ACHN (cell line): ENCODE measurements at places on chromosomes 2 and 18.
A peak's percentile ranks its signal among the peaks of the same experiment; 100 is the strongest.

DNA sequence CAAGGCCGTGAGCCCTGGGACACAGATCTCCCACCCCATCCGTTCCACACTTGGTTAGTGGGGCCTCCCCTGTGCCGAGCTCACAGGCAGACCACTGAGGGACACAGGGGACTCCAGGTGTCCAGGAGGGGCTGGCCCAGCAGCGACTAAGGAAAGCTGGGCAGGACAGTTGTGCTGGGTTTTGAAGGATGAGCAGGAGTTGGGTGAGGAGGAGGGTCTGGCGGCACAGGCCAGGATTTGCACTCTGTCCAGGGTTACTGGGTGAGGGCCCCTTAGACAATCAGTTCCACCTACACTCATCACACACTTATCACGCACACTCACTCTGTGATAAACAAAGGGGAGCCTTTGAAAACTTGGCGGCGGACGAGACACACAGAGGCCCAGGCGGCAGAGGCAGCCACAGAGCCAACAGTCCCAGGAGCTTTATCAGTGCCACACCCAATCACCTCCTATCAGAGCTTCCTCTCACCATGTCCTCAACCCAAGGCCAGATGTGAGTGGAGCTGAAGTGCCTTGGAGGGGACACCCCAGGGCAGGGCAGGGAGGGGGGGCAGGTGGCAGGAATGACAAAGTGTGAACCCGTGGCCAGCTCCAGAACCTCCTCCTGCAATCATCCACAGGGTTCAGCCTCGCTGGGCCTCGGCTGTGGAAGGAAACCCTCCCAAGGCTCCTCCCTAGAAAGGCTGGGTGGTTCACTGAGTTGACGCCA is 26.6 kb downstream of the BIN1 start:
- no peak for DNase-seq

DNA sequence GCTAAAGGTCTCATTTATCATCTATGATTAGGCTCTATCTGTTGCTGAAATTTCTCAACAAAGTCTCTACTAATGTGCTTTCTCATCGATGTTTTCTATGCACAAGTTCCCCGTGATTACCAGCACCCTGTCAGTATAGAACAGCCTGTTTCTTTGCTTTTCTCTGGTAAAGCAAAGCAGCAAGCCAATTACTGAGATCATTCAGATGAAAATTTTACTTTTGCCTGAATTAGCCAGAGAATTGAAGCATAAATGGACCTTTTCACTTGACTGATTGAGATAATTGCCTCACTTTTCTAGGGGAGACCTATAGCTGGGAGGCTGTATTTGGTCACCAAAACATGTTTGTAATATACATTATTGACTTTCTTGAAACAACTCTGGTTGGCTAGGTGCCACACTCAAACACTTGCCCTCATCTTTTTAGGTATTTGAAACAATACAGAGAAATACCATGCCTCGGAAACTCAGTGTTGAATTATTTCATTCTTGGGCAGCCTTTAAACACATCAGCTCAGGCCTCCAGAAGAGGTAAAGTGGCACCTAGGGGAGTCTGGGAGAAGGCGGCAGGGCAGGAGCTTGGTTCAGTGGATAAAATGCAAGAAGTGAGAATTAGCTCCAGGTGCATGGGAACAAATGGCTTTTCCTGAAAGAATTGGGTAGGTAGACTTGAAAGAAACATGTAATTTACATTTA is 96.2 kb downstream of the GALNT3 start:
- no peak for DNase-seq

GRCh38 chr18:12906773-12907172 is 22.7 kb upstream of the PTPN2 start:
- no peak for DNase-seq

DNA sequence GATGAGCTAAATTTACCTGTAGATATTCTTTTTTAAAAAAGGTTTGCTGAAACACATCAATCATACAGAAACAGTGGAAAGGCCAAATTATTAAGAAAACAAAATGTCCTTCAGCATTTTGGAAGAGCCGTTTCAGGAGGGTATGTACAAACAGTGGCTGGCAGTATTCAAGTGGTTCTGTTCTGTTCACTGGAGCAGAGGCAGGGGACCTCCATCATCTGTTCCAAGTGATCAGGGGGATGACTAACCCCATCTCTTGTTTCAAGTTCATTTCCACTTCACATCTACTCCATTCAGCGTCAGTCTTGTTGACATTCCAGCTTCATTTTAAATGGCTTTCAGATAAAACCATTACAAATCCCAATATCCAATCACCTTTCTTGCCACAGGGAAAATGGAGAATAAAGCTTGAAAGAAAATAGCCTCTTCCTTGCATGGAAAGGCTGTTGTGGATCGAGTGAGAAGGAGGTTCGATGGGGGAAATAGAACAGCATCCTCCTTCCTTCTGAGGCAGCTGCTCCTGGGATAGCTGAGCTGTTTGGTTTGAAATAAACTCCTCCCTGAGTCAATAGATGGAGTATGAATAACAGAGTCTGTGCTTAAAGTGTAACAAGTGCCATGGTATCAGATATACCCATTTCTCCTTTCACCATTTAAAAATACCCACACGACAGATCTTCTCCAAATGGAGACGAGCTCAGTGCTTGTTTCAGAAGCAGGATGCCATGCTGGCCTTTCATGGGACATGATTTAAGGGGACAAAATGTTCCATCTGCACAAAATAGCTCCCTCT is 63.7 kb upstream of the OTOF start:
- no peak for DNase-seq

- DNase-seq: no peak
Observed at GRCh38 chr2:67346718-67347407, 50.3 kb upstream of the ETAA1 start.

- no peak for DNase-seq
Observed at GRCh38 chr2:1677821-1678165, 66.5 kb downstream of the PXDN start.

GRCh38 chr2:40256649-40257048 is 195.2 kb downstream of the SLC8A1 start:
- peak; percentile 64 for DNase-seq

- peak; percentile 53 for DNase-seq
Observed at GRCh38 chr2:75064691-75065396, 106.4 kb downstream of the POLE4 start.

- no peak for DNase-seq
Observed at GRCh38 chr2:86338778-86339295, 1.4 kb upstream of the REEP1 start.

GRCh38 chr2:102764083-102764482 is 2.3 kb downstream of the TMEM182 start:
- no peak for DNase-seq

GRCh38 chr2:200226451-200227426 is 79.8 kb upstream of the SPATS2L start:
- no peak for DNase-seq

DNA sequence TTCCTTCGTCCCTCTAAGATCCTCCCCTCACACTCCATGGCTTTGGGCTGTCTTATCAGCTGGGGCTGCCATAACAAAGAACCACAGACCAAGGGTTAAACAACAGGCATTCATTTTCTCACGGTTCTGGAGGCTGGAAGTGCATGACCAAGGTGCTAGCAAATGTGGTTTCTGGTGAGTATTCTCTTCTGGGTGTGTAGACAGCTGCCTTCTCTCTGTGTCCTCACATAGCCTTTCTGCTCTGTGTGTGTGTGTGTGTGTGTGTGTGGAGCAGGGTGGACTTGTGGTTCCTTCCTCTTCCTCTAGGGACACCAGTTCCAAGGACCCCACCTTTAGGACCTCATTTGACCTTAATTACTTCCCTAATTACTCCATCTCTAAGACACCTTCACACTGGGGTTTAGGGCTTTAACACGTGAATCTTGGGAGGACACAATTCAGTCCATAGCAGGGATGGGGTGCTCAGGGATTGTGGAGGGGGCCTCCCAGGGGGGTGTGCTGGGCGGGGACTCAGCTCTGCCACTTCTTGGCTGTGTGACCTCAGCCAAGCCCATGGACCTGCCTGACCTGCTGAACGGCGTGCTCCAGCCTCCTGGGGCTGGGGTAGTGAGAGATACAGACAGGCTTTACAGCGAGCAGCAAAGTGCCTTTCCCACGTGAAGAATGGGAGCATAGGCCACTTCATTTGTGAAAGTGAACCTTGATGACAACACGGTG is 38.0 kb downstream of the ACKR3 start:
- DNase-seq: no peak

GRCh38 chr2:113686537-113686936 is 59.5 kb downstream of the RABL2A start:
- DNase-seq: no peak

GRCh38 chr2:115083711-115084110 is 641.3 kb downstream of the DPP10 start:
- DNase-seq: no peak

DNA sequence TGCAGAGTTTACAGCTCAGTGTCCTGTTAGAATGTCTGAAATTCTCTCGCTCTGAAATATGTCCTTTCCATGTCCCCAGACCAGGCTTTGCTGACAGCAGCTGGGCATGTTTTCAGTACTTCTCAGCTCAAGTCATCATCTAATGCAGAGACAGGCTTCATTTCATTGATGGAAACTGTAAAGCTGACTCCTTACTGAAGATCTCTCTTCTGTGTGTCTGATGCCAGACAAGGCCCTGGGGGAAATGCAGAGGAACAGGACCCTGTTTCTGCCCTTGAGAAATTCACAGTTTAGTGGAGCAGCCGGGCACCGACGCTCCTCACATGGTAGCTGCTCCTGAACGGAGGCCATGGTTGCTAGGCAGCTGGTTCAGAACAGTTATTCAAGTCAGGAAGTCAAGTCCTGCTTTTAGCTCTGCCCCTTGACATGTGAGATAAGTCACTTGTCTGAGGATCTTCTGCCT is 24.6 kb upstream of the FZD7 start:
- no peak for DNase-seq

DNA sequence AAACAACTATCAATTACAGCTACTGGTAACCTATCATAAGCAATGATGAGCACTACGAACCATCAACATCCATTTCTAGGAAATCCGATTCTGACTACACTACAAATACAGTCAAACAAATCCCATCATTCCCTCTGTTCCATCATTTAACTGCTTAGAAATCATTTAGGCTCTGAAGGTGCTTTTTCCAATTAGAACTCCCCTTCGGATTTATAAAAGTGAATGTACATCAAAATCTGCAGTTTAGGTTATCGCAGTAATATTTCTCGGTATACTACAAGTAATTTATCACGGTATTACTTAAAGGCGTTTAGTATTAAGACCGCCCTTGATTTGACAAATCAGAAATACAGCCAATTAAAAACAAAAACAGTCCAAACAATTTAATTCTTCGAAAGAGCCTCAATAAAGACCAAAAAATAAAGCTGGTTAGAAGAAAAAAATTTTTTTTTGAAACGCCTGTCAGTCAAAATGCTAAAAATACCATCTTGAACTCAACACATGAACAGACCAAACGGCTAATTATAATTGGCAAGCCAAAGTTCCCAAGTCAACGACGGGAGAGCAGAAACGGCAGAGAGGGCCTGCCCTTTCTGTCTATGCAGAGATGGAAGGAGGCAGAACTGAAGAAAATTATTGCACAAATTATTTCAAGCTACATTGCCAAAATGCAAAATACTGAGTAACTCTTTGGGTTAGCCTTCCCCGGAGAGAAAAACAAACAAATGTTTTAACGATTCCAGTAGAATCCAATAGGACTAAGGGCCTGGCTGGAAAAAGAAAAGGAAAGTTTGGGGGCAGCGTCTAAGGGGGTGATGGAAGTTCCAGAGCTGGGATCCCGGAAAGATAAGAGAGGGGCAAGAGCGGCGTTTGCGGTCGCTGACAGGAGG is 1.2 kb downstream of the VPS54 start:
- DNase-seq: peak; percentile 43
